ENCODE measurements at places on chromosomes 7 and 10. TPM values are rescaled to one million over a fixed set of nuclear protein-coding genes. Genes with fewer than 3 reads are reported as not detected.
A peak's percentile ranks its signal among the peaks of the same experiment; 100 is the strongest.

CD36 gene
- 102 TPM for total RNA-seq

STEAP1B gene
- total RNA-seq: 8.8 TPM

VWDE gene
- total RNA-seq: 2.9 TPM

TACR2 gene
- 6.1 TPM for total RNA-seq

EBF3 gene
- 10.6 TPM for total RNA-seq

DNA sequence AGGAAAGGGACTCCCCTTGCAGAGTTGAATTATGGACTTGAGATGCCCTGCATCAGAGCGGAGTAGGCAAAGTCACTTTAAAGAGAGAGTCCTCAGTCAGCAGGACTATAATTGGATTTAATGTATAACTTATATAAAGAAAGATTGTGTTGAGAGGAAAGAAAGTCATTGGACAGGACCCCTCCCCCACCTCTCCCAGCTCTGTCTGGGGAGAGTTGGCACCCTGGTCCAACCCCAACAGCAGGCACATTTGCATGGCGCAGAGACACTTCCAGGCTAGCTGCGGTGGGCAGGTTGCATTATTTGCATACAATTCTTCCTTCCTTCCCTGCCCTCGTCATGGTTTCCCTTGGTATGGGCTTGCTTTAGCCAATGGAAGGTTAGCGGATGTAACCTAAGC is 46.1 kb upstream of the NPTX2 start:
- no peak overlapping the region for H3K27ac ChIP-seq
- no peak overlapping the region for H3K4me3 ChIP-seq
- no peaks in the 10 kb centered on the region for H3K27me3 ChIP-seq
- no peaks in the 10 kb centered on the region for H3K4me1 ChIP-seq
- DNase-seq: no peak

- H3K27me3 ChIP-seq: no peaks in the 10 kb centered on the region
- no peaks in the 10 kb centered on the region for H3K36me3 ChIP-seq
- H3K4me1 ChIP-seq: no peaks in the 10 kb centered on the region
- H3K4me3 ChIP-seq: no peak overlapping the region
These were observed 425.5 kb downstream of the CNTNAP2 start for GRCh38 chr7:146542101-146542500.

DNA sequence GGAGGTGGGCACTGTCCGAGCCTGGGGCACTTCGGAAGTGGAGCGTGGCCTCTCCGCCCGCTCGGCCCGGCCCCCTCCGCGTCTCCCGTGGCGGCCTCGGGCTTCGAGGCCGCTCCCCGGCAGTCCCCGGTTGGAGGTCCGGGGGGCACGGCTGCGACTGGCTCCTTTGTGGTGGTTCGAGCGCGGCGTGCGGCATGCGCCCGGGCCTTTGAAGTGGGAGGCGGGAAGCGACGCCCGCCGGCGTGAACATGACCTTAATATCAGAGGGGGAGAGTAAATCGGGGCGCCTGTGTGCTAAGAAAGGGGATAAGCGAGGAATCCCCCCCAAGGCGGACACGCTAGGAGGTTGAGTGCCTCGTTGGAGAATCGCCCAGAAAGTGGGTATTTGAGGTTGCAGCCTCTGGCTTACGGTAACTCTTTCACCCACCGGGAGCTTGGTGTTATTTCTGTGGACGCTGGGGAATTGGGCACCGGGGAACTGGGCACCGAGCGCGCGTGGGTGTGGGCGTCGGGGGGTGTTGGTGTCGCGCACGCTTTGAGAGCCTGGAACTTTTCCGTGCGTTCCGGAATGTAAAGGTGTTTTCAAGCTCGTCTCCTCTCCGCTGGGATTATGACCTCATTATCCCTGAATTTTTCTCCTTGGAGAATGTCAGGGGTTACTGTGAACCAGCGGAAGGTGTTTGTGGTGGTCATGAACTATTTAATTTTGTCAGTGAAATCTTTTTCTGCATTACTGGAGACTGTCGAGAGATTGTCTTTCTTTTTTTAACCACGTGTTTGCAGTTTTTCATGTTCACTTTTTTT is 660 bp downstream of the SUV39H2 start:
- peak overlapping the region; percentile 88 for H3K27ac ChIP-seq
- H3K4me1 ChIP-seq: peaks cover 26% of the 10 kb centered on the region
- H3K4me3 ChIP-seq: peak overlapping the region; percentile 97
- no peaks in the 10 kb centered on the region for H3K36me3 ChIP-seq
- no peaks in the 10 kb centered on the region for H3K27me3 ChIP-seq

- no peaks in the 10 kb centered on the region for H3K36me3 ChIP-seq
- peaks cover 33% of the 10 kb centered on the region for H3K4me1 ChIP-seq
- peak overlapping the region; percentile 93 for H3K27ac ChIP-seq
- peak overlapping the region; percentile 81 for H3K4me3 ChIP-seq
These were observed 1.6 kb downstream of the ADCK2 start for GRCh38 chr7:140674356-140674800.

DNA sequence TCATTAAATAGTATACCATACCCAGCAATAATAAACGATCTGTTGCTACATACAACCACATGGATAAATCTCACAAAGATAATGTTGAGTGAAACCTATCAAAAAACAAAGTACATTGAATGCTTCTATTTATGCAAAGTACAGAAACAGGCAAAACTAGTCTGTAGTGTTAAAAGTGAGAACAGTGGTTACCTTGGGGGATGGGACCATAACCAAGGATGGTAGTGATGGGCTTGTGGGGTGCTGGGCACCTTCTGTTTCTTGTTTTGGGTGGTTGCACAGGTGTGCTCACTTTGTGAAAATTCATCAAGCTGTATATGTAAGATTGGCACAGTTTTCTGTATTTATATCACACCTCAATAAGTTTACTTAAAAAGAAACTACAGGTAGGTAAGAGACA is 105.7 kb downstream of the ATE1 start:
- H3K27ac ChIP-seq: no peak overlapping the region
- no peak for DNase-seq
- no peaks in the 10 kb centered on the region for H3K36me3 ChIP-seq
- no peak overlapping the region for H3K4me3 ChIP-seq
- H3K27me3 ChIP-seq: no peaks in the 10 kb centered on the region
- H3K4me1 ChIP-seq: no peaks in the 10 kb centered on the region

DNA sequence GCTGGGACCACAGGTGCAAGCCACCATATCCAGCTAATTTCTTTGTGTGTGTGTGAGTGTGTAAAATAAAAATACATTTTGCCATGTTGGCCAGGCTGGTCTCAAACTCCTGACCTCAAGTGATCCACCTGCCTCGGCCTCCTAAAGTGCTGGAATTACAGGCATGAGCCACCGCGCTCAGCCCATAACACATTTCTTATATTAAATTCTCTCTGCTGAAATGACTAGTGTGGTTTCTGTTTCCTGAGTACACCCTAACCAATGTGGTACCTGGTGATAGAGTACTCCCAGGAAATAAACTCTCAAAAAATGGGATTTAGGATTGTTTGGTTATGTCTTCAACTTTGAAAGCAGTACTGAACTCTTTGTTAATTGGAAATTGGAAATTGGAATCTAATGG is 19.4 kb upstream of the FHIP2A start:
- H3K36me3 ChIP-seq: no peaks in the 10 kb centered on the region
- no peak for DNase-seq
- no peaks in the 10 kb centered on the region for H3K4me1 ChIP-seq
- no peak overlapping the region for H3K4me3 ChIP-seq

DNA sequence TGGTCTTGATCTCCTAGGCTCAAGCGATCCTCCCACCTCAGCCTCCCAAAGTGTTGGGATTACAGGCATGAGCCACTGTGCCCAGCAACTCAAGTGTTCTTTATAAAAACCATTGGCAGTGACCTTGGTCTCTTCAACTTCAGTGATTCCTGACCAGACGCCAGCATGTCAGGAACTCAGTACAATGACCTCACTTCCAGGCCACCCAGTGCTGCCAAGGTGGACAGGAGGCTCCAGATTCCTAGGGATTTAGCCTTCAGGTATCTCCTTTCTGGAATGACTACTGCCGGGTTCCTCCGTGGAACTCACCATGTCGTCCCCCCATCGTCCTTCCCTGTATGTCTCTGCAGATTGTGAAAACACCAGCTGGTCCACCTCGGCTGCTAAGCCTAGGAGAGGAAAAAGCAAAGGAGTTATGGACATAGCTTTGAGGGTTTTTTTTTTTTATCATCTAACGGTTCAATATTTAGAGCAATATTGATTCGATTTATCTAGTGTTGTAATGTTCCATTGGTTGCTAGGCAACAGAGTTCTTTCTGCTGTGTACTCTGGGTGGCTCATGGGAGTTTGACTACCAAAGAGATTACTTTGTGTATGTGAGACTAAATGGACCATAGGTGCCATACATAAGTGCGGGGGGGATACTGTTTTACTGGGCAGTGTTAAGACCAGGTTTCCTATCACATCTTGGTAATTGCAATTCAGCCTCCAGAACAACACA is 425.8 kb upstream of the AUTS2 start:
- H3K4me3 ChIP-seq: no peak overlapping the region
- no peak overlapping the region for H3K27ac ChIP-seq
- DNase-seq: no peak
- no peaks in the 10 kb centered on the region for H3K36me3 ChIP-seq

GRCh38 chr10:49360271-49361177 is 35.4 kb downstream of the DRGX start:
- no peak overlapping the region for H3K4me3 ChIP-seq
- H3K4me1 ChIP-seq: no peaks in the 10 kb centered on the region
- no peaks in the 10 kb centered on the region for H3K36me3 ChIP-seq
- H3K27ac ChIP-seq: no peak overlapping the region
- H3K27me3 ChIP-seq: no peaks in the 10 kb centered on the region

DNA sequence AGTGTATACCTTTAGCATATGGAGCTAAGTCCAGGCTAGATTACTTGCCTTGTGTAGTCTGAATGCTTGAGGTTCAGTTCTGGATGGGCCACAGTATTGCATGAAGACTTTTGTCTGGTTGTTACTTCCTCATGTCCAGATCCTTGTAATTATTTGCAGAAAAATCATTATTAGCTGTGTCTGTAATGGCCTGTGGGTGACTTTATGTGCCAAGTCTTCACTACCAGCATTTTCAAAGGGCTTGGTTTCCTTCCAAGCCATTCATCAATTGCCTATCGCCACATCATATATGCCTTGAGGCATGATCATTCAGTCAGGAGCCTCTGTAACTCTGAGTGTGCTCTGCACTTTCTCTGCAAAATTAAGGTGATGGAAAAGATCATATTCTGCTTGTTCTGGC is 13.8 kb upstream of the HDAC9 start:
- no peaks in the 10 kb centered on the region for H3K27me3 ChIP-seq
- H3K27ac ChIP-seq: no peak overlapping the region
- no peak for DNase-seq
- H3K36me3 ChIP-seq: no peaks in the 10 kb centered on the region
- H3K4me3 ChIP-seq: no peak overlapping the region

DNA sequence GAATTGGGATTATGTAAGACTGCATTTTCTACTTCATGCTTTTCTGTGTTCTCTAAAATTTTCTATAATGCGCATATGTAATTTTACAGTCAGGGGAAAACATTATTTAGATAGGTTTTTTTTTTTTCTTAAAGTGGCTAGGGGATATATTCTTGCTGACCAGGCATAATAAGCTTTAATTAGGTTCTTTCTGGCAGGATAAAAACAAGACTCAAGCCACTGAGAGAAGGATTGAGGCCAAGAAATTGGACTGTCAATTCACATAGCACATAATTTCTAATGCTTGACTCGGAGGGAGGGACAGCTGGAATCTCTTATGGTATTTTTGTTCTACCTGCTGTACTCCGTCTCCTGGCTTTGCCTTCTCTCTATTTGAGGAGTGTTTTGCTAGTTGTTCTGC is 119.8 kb upstream of the NPVF start:
- H3K4me1 ChIP-seq: no peaks in the 10 kb centered on the region
- H3K27me3 ChIP-seq: no peaks in the 10 kb centered on the region
- no peaks in the 10 kb centered on the region for H3K36me3 ChIP-seq
- H3K27ac ChIP-seq: no peak overlapping the region

DNA sequence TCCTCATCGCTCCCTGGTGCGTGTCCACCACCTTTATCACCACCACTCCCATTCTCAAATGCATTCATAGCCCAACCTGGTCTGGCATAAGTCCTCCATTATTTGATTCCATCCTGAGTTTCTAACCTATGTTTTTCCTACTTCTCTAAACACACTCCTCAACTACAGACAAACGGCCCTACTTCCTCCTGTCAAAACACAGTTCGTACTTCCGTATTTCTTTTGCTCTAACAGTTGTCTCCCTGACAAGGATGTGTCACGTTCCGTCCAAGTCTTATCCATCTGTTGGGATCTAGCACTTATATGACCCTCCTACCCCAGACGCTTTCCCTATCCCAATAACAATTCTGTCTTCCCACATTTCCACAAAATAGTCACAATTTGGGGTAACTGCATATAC is 46.8 kb downstream of the DOCK4 start:
- H3K4me3 ChIP-seq: no peak overlapping the region
- no peak overlapping the region for H3K27ac ChIP-seq
- peaks cover 9% of the 10 kb centered on the region for H3K4me1 ChIP-seq
- no peaks in the 10 kb centered on the region for H3K27me3 ChIP-seq
- H3K36me3 ChIP-seq: no peaks in the 10 kb centered on the region

DNA sequence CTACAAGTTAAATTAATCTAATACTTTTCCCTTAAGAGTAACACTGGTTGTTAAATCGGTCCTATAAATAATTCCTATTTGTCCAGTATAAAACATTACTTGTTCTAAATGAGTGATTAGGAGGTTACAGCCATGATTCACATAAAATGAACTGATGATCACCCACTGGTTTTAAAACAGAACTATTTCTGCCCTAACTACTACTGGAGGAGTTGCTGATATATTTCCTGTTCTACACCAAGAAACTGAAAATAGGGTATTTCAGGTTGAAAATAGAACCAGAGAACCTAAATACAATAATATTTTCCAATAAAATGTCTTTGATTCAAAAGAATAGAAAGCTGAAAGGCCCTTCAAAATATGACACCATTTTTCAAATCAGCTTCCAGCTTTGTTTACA is 30.9 kb downstream of the DNAJC1 start:
- no peaks in the 10 kb centered on the region for H3K4me1 ChIP-seq
- H3K4me3 ChIP-seq: no peak overlapping the region
- no peak for DNase-seq
- H3K36me3 ChIP-seq: no peaks in the 10 kb centered on the region
- H3K27me3 ChIP-seq: no peaks in the 10 kb centered on the region
- no peak overlapping the region for H3K27ac ChIP-seq

DNA sequence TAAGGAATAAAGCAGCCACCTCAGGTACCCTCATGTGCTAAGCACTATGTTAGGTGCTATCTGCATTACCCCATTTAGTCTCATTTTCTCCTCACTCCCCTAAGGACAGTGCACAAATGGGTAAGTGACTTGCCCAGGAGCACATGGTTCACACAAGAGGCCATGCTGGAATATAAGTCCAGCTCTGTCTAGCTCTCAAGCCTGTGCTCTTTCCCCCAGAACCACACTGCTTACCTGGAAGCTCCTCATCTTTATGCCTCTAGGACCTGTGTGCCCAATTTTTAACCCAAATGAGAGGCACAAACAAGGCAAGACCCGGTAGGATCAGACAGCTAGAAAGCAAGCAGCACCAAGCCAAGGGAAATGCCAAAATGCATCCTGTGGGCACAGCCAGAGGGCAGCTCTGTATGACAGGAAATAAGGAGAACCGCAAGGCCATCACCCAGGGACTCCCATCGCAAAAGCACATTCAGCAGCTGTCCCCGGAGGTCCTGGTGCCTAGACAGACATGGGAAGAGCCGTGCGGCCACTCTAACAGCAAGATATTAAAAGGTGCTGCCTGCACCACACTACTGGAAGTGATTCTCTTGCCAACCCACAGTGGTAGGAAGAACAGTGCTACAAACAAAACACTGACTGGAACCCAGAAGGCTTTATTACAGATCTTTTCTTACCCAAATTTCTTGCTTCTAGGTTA is 88.1 kb downstream of the GSAP start:
- no peaks in the 10 kb centered on the region for H3K27me3 ChIP-seq
- H3K4me3 ChIP-seq: no peak overlapping the region
- no peaks in the 10 kb centered on the region for H3K36me3 ChIP-seq
- no peak for DNase-seq
